ENCODE measurements at places on chromosomes 4 and X. TPM values are rescaled to one million over a fixed set of nuclear protein-coding genes. Genes with fewer than 3 reads are reported as not detected.

GRCh38 chr4:13215560-13215959 lies 268.6 kb downstream of the RAB28 start:
- no peak for DNase-seq

- no peak for DNase-seq
These were observed 126.0 kb downstream of the TENM3 start for GRCh38 chr4:182369211-182369610.

- no peak for DNase-seq
These were observed 45.7 kb downstream of the KDM6A start for GRCh38 chrX:44918722-44919121.

- no peak for DNase-seq
These were observed 22.4 kb downstream of the GPM6A start for GRCh38 chr4:175789647-175790046.

Gene PAK3
- total RNA-seq: 119 TPM

Gene DCAF8L2
- total RNA-seq: not detected
